CD4-positive, CD25-positive, alpha-beta regulatory T cell (primary cell): ENCODE measurements at places on chromosomes 5 and 9.

- DNase-seq: no peak
Measured at GRCh38 chr9:4812858-4813257, 20.1 kb downstream of the RCL1 start.

- no peak for DNase-seq
Measured at GRCh38 chr5:57408714-57409113, 73.9 kb downstream of the ACTBL2 start.

DNA sequence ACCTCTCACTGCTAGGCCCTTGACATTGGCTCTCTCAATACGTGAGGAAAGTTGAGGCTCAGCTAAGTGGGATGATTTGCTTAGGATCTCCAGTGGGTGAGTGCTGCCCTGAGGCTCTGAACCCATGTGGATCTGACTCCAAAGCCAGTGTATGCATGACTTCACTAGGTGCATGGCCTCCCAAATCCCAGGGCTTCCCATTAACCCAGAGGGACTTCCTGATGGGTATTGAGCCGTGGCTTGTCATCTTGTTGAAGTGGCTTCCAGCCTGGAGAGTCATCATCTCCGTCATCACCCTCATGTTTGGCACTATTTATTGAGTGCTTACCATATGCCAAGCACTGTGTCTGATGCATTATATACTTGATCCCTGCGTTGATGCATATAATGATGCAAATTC lies 37.3 kb upstream of the TEX48 start:
- DNase-seq: no peak

DNA sequence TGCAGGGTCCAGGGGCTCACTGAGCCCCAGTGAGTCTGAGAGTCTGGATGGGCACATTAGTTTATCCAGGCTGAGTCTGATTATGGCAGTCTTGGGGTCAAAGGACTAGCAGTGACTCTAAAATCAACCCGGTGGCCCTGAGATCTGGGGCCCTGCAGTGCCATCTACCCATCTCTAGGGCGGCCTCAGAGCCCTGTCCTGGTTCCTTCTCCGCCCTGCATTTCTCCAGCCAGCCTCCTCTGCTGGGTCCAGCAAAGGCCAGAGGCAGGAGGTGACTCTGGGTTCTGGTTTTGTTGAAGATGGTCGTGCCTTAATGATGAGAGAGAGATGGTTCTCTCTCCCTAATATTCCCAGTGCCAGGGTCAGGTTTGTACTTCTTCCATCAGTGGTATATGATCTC lies 15.0 kb downstream of the DCANP1 start:
- no peak for DNase-seq

GRCh38 chr9:125984461-125984860 lies 237.3 kb downstream of the PBX3 start:
- DNase-seq: no peak

GRCh38 chr9:37618817-37619216 lies 26.4 kb upstream of the TOMM5 start:
- DNase-seq: no peak

GRCh38 chr5:1652873-1653697 lies 129.3 kb upstream of the LPCAT1 start:
- no peak for DNase-seq

DNA sequence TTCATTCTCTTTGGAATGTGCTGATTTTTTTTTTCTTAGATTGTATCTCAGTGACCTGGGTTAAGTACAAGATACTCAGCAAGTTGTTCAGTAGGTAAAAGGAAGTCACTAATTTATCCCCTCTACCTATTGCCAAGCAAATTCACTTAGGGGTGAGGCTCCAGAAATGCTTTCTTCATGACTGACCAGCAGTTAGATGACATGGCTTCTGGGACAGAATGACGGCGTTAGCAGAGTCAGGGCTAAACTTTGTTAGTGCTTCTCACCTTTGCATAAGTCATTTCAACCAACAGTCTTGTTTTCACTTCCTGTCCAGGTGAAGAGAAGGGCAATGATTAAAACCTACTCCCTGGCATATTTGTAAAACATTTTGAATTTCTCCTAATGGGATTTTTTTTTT lies 20.2 kb upstream of the MTAP start:
- no peak for DNase-seq

DNA sequence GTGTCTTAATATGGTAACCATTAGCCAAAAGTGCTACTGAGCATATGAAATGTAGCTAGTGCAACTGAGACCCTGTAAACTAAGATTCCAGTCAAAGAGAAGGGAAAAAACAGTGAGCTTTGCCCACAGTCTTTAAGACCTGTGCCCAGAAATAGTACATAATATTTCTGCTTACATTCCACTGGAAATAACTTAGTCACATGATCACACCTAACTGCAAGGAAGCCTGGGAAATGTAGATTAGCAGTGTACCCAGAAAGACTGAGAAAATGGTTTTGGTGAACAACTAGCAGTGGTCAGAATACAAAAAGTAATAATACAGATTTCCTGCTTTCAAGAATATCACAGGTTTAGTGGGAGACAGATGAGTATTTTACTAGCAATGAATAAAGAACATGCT lies 2.5 kb upstream of the CPLANE1 start:
- DNase-seq: no peak

DNA sequence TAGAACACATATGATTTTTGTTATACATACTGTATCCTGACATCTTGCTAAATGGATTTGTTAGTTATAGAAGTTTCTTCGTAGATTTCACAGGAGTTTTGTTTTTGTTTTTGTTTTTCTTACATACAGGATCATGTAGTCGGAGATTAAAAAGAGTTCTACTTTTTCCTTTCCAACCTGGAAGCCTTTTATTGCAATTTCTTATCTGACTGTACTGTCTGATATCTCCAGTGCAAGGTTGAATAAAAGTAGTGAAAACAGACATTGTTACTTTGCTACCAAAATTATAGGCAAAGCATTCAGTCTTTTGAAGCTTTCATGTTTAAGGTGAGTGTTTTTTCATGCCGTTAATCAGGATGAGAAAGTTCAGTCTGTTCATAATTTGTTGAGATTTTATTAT lies 117.4 kb upstream of the PRSS3 start:
- no peak for DNase-seq

DNA sequence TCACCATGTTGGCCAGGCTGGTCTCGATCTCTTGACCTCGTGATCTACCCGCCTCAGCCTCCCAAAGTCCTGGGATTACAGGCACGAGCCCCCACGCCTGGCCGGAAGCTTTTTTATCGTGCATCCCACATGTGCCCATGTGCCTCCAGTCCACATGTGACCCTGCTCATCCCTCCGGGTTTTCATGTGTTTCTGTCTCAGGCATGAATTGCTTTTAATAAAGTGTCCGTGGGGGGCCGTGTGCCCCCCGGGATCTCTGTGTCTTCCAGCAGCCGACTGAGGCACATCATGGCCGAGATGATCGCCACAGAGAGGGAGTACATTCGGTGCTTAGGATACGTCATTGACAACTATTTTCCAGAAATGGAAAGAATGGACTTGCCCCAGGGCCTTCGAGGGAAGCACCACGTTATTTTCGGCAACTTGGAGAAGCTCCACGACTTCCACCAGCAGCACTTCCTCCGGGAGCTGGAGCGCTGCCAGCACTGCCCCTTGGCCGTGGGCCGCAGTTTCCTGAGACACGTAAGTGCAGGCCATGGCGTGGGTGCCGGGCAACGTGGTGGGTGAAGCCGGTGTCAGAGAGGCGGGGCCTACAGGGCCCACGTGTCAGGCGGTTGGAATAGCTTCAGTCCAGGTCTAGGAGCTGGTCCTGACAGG lies 22.1 kb upstream of the LRRC14B start:
- DNase-seq: no peak

GRCh38 chr9:5608298-5609225 lies 20.3 kb upstream of the RIC1 start:
- DNase-seq: peak; percentile 22

DNA sequence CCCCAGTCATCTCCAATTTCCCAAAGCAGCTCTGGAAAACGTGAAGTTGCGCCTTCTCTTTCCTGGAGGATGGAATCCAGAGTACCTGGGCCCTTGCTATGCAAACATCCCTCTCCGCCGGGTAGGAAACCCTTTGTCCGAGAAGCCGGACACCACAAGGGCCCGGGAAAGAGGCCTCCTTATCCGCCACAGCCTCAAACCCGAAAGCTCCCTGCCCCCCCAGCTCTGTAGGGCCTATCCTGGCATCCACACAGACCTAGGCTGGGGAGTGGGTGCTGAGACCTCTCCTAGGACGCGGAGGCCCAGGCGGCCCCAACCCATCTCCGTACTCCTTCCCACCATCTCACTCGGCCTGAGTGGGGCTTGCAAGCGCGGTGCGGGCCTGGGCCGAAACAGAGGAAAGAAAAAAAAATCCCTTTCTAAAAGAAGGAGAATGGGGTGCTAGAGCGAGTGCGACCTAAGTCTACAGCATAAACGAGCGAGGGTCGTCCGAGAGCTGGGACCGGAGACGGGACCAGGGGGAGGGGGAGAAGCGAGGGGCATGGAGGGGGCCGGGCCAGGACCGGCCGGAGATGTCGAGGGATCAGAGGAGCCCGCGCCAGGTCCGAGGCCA lies 624 bp downstream of the FBXW11 start:
- peak; percentile 27 for DNase-seq

GRCh38 chr9:120874226-120875194 lies 2.5 kb downstream of the PHF19 start:
- DNase-seq: no peak

DNA sequence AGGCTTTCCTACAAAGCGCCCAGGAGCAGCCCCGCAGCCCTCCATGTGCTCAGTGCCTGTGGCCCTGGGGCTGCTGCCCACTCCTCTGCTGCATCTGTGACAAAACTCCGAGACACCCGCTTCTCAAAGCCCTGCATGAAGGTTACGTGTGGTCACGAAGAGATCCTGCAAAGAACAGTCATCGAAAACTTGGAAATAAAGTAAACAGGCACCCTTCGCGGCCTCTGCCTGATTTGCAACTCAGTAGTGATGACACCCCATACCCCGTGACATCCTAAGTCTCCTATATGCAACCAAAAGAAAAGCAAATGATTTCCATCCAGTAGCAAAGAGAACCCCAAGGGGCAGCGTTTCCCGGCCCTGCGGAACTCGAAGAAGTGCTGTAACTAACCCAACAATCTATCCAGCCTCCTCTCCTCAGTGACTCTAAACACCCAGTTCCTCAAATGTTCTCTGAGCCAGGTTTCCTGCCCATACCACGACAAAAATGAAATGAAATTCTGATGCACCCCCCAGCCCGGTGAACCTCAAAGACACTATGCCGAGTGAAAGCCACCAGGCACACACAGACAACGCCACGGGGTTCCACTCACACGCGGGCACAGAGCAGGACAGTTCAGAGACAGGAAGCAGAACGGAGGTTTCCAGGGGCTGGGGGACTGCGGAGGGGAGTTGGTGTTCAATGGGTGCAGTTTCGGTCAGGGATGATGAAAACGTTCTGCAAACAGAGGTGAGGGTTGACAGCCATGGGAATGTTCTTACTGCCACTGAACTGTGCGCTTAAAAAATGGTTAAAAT lies 19.0 kb downstream of the NACC2 start:
- no peak for DNase-seq

DNA sequence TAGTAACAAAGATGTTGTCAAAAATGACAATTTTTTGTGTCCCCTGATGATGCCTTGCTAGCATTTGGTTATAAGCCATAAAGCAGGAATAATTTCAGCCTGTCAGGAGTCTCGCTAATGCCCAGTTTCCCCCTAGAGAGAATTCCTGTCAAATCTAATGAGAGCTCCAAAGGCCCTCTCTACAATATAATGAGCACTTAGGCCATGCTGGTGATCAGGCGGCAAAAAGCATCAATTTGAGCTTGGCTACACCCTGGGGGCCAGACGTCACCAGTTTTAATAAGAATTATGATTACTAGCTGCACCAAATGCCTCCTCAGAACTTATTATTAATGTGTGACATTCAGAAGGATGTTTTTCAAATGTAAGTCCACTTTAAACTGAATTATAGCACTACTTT lies 6.1 kb downstream of the TLE1 start:
- no peak for DNase-seq

GRCh38 chr5:17734011-17734410 lies 99.8 kb downstream of the TAF11L14 start:
- DNase-seq: no peak

GRCh38 chr5:38872826-38873225 lies 27.0 kb downstream of the OSMR start:
- no peak for DNase-seq

DNA sequence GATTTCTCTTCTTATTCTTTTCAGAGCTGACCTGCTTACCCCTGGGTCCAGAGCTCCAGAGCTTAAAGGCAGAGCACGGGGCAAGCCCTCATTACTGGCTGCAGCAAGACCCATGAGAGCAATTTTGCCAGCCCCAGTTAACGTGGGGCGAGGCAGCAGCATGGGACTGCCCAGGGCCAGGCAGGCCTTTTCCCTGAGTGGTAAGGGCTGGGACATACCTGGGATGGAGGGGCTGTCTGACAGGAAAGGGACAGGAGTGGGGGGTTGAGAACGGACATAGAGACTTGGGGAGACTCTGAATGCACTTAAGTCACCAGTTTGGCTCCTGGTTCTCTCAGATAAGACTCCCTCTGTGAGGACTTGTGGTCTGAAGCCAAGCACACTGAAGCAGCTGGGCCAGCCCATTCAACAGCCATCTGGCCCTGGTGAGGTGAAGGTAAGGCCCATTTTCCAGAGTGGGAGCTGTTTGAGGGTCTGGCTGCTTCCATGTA lies 26.2 kb downstream of the HMGXB3 start:
- no peak for DNase-seq

- no peak for DNase-seq
Measured at GRCh38 chr9:124427281-124427680, 12.0 kb upstream of the PSMB7 start.

- DNase-seq: no peak
Measured at GRCh38 chr9:95297316-95297715, 20.2 kb downstream of the FANCC start.

DNA sequence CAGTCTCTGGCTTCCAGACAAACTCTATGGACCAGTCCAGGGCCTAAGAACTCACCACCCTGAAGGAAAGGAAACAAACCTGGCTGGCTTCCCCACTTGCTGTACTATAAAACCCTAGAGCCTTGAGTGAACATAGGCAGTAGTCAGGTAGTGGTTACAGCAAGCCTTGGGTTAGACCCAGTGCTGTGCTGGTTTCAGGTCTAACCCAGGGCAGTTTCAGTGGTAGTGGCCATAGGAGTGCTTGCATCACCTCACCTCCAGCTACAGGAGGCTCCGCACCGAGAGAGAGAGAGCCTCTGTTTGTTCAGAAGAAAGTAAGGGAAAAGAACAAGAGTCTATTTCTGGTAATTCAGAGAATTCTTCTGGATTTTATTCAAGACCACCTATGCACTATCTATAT lies 714.1 kb upstream of the CDH10 start:
- no peak for DNase-seq

- no peak for DNase-seq
Measured at GRCh38 chr5:136330353-136331038, 34.8 kb downstream of the TRPC7 start.

DNA sequence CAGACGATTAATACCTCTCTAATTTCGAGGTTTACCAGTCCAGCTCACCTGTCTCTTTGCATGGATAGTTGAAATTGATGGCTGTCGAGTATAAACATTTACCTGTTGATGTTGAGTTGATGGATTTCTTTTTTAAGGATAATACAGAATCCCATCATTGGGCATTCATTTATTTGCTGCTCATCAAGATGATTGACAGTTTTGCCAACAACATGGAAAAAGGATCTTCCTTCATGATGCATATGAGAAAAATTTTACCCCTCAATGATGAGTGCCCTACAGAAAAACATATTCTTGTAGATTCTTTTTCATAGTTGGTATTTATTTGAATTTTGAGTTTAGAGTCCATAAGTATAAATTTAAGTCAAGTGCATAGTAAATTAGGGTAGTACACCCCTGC lies 59.2 kb downstream of the ZCCHC7 start:
- DNase-seq: no peak
